ENCODE measurements at places on chromosomes 4 and X.

- no peak for DNase-seq
Measured at GRCh38 chr4:89836897-89837384, at the start of gene SNCA. TSS of gene SNCA (minus strand) at chr4:89837161. CDS start at chr4:89835667, 1,494 bp downstream.

GRCh38 chr4:3816256-3816825, 50.2 kb downstream of the ADRA2C start:
- no peak for DNase-seq

DNA sequence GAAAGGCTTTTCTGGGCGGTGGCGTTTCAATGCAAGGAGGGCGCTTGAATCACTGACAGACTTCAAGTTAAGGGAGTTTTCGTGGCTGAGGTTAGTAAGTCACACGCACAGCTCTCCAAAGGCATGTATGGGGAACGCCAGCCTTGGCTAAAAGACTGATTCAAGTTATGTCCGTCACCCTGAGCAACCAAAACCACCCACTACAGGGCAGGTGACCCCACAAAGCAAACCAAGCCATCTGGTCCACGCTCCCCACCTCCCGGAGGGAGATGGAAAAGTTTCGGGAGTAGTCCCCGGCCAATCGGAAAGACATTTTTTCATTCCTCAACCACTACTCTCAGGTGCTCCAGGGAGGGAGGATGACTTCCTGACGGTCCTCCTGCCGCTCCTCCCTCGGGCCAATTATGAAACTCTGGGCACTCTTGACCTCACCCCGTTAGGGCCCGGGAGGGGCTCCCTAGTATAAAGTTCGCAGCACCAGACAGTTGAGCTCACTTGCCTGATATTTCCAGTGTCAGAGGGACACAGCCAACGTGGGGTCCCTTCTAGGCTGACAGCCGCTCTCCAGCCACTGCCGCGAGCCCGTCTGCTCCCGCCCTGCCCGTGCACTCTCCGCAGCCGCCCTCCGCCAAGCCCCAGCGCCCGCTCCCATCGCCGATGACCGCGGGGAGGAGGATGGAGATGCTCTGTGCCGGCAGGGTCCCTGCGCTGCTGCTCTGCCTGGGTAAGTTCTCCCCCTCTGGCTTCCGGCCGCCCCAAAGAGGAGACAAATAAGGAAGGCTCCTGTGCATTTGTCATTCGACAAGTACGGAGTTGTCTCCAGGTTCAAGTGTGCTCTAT, at the start of gene EREG:
TSS of gene EREG (plus strand) at position 494 of the 840 bp plus-strand sequence. CDS start at position 658, 164 bp downstream.
- DNase-seq = no peak

DNA sequence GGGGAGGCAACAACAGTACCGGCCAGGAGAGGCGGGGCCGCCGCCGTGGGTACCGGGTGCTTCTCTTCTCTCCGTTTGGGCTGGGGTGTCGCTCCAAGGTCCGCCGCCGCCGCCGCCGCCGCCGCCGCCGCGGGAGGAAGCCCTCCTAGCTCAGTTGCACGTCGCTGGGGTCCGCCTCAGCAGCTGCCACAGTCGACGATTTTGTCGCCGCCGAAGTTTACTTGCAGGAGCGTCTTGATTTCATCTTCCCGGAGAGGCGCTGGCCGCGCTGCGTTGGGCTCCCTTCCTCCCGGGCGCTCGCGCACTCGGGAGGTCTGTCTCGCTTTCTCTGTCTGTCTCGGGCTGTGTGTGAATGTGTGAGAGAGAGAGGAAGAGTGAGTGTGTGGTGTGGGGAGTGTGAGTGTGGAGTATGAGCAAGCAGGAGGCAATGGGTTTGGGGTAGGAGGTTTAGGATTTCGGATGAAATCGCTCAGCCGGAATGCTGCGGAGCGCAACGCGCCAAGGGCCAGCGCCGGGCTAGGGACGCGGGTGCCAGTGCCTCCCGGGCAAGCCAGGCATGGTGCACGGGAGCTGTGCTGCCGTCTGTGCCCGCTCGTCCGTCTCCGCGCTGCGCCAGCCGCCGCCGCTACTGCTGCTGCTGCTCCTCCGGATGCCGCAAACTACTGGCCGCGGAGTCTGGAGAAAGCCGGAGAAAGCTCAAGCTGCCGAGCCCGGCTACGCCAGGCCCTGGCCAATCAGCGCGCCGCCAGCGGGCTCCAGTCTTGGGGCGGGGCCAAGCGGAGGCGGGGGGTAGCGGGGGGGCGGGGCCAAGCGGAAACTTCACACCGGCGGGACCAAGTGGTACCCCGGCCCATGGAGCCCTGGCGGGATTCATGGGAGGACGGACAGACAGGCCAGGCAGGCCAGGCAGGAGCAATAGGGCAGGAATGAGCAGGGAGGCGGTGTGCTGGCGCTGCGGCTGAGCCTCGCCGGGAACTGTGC, at the start of gene PCDH19:
TSS of gene PCDH19 (minus strand) at position 664 of the 981 bp plus-strand sequence. CDS start 1,676 bp downstream, outside the sequence.
- no peak for DNase-seq

GRCh38 chr4:124437853-124438495, 274.6 kb downstream of the ANKRD50 start:
- no peak for DNase-seq

DNA sequence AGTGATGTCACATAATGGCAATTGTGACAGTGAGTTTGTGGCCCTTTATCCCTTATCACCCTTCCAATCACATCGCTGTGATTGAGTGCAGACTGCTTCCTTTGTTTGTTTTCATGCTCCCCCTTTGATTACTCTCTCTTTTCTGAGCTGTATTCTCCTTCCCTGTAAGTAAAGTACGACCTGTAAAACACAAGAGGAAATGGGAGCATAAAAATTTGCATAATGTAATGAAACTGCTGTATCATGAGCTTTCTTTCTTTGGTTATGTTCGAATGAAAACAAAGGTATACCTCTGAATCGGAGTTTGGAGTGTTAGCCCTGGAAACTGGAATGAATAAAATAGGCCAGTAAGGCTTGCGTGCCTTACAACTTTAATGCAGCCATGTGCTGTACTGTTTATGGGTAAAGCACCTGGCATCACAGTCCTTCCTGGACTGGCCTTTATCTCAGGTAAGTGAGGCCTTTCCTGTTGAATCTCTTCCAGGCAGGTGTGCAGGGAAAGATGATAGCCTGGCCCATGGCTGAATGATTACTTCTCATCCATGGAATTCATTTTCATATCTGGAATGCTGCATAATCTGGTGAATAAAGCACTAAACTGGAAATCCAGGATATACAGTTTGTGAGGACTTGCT, 26.6 kb upstream of the HS3ST1 start:
- DNase-seq = no peak

DNA sequence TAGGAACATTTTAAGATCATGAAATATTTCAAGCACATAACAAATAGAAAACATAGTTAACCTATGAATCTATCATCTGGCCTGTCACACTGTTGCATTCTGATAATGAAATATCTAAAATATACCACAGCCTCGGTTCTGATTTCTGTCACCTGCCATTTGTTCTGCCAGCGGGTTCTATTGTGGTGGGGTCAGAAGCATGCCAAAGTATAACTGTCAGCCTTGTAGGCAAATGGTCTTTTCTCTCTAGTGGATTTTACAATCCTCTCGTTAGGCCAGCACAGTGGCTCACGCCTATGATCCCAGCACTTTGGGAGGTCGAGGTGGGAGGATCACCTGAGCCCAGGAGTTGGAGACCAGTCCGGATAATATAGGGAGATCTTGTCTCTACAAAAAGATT, 47.9 kb downstream of the HTRA3 start:
- DNase-seq = no peak

- DNase-seq = no peak
Measured at GRCh38 chr4:42673082-42673425, 16.1 kb upstream of the ATP8A1 start.

DNA sequence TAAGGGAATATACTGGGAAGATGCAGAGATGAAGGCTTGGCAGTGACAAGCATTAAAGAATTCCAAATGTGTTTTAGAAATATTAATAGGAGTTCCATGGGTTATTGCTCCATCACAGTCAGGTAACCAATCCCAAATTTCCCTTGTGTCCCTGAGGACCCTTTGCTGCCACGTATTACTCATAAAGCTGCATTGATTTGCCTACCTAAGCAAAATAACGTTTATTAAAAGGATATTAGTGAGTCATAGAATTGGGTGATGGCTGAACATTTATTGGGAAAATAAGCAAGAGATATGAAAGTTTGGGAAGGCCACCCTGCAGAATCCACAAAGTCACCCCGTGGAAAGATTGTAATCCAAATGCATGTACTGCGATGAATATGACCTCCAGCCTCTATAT, 782.1 kb downstream of the RAPGEF2 start:
- DNase-seq = no peak

- DNase-seq = no peak
Measured at GRCh38 chr4:89300060-89300459, 7.5 kb downstream of the GPRIN3 start.

DNA sequence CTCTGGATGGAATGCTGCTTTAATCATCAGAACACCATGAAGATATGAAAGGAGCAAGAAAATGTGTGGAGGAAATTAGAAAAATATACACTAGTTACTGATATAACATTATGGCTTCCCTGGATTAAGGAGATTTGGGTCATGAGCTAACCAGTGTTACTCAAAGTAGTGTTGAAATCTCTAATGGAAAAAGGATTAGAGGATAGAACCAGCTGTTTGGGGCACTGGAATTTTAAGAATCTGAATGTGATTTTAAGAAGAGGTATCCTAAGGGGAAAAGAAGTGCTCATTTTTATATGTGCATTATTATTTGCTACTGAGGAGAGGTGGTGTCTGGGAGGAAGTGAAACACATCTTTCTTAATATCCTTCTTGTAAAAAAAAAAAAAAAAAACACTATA, 164.1 kb upstream of the PPARGC1A start:
- DNase-seq = no peak

DNA sequence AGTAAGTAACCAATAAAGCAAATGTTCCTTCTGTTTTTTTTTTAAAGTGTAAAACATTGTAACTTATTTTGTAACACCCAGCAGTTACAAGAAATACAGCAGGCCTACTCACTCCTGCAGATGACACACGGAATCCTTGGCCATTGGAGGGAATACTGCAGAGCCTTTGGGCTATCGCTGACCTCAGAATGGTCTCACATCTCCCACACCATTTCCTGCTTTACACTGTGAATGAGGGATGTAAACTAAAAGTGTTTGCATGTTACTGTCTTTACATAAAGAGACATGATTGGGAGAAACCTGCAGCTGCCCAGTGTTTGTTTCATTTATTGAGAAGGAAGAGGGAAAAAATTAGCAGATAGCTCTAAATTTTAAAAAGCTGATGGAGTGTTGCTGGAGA, 64.1 kb downstream of the USP46 start:
- DNase-seq = no peak

DNA sequence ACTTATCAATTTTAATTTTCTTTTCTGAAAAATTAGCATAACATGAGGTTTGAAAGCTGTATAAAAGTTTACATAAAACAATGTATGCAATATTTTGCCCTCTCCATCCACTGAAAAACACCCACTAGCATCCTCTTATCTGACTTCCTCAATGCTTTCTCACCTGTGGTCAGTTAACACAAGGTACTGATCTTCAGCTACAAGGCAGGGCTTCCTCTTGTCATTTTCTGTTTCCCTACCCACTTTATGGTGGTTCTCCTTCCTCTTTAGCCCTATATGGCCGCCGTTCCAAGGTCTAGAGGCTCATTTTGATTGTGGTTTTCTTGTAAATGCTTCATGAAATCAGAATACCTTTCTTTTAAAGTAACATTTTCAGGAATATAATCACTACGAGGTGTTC, 618.6 kb upstream of the CPEB2 start:
- no peak for DNase-seq

DNA sequence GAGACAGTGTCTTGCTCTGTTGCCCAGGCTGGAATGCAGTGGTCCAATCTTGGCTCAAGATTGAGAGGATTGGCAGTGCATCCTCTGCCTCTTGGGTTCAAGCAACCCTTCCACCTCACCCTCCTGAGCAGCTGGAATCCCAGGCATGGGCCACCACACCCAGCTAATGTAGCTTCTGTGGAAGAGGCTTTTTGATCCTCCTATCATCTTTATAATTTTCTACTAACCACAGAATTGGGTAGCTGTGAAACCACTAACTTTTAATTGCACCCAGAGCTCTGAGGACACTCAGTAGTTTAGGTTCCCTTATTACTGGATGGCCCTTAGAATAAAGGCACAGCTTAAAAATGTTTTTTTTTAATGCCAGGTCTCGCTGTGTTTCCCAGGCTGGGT, 8.9 kb upstream of the AGA start:
- no peak for DNase-seq

- DNase-seq = no peak
Measured at GRCh38 chr4:19346636-19347035, 905.1 kb upstream of the SLIT2 start.

DNA sequence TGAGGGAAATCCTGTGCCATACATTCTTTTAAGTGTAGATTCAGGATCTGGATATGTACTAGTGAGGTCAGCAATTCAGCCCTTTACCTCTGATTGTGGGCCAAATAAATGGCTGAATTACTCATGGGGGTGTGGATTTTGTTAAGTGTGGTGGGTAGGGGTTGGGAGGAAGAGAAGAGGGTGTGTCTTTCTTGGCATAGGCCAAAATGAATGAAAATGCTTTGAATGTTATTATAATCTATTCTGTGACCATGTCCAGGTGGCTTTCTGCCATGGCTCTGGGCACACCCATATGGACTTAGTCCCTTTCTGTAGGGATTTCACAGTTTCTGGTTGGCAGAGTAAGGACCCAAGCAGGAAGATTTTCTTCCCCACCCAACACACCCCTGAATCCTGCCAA, 244.3 kb downstream of the CBR4 start:
- DNase-seq = no peak

GRCh38 chr4:81482326-81482725, 10.6 kb upstream of the RASGEF1B start:
- no peak for DNase-seq

GRCh38 chrX:53716328-53717088, 30.0 kb upstream of the HUWE1 start:
- peak; percentile 20 for DNase-seq

DNA sequence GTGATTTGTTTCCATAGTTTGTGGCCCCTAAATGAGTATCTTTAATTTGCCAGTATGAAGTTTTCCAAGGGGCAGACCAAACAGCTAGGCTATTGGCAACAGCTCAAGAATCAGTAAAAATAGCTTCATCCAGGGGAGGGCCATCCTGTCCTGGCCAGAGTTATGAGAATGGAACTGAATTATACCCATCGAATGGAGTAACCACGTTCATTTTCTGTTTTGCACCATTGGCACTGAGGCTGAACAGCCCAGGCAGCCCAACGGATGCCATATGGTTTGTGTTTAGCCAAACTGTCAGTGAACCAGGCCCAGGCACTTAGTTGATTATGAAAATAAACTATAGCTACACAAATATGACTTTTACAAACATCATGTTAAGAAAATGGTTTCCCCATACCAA, 17.7 kb upstream of the ASB5 start:
- DNase-seq = no peak

- DNase-seq = no peak
Measured at GRCh38 chr4:125041372-125041930, 273.3 kb upstream of the FAT4 start.

GRCh38 chrX:41082783-41083182, 2.5 kb upstream of the USP9X start:
- DNase-seq = no peak

DNA sequence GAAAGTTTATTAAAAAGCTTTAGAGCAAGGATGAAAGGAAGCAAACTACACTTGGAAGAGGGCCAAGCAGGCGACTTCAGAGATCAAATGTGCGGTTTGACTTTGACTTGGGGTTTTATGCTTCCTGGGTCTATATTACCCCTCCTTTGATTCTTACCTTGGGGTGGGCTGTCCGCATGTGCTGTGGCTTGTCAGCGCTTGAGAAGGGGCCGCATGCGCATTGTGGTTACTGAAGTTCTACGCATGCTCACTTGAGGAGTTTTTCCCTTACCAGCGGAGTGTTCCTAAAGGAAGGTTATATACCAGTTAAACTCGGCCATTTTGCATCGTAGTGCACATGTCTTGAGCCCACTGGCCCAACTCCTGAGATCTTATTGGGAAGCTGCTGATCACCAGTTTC, 9.9 kb downstream of the ZNF157 start:
- peak; percentile 22 for DNase-seq

GRCh38 chr4:176187624-176188023, 7.8 kb downstream of the SPATA4 start:
- no peak for DNase-seq

Measured in stimulated activated CD8-positive, alpha-beta memory T cell treated with anti-CD3 and anti-CD28 coated beads, Interleukin-2, amount 100 ng/mL, for 48 hours (primary cell).